Activated T-cell treated with anti-CD3 and anti-CD28 coated beads, Interleukin-2, amount 50 U/mL, for 72 hours (primary cell): ENCODE measurements at places on chromosomes 3 and 15. TPM values are rescaled to one million over a fixed set of nuclear protein-coding genes. Genes with fewer than 3 reads are reported as not detected.

The HDC gene
- total RNA-seq = 1.7 TPM

The DMXL2 gene
- total RNA-seq = 8.8 TPM

DNA sequence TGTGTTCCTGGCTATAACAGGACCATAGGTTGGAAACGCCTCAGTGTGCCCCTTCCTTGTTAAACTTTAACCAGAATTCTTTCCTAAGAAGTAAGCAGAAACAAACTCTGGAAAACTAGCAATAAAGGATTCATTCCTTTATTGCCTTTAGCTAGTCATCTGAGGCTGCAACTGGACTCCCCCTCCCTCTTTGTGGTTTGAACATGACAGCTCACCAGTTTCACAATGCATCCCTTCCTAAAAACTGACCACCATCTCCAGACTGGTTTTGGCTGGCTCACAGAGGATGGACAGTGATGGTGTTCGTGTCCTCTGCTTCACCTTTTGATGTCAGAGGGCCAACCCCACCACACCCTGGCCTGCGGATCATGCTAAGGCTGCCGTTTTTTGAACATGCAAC lies 27.9 kb upstream of the TGFBR2 start:
- peaks cover 27% of the 10 kb centered on the region for H3K4me1 ChIP-seq
- no peaks in the 10 kb centered on the region for H3K27me3 ChIP-seq
- H3K36me3 ChIP-seq = no peaks in the 10 kb centered on the region

The APOD gene
- total RNA-seq = 4.3 TPM

The GABRA5 gene
- total RNA-seq = not detected

The LRRIQ4 gene
- not detected for total RNA-seq

DNA sequence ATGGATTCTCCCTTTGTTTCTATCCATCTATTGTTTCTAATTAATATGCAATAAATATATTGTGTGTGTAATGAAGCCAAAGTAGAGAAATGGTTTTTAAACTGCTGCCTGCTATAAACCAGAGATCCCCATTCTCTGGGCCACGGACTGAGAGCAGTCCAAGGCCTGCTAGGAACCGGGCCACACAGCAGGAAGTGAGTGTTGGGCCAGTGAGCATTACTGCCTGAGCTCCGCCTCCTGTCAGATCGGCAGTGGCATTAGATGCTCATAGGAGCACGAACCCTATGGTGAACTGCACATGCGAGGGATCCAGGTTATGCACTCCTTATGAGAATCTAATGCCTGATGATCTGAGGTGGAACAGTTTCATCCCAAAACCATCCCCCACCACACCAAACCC lies 85.2 kb upstream of the POMGNT2 start:
- no peak overlapping the region for H3K27ac ChIP-seq
- no peak for DNase-seq
- peaks cover 41% of the 10 kb centered on the region for H3K4me1 ChIP-seq
- peaks cover 3% of the 10 kb centered on the region for H3K36me3 ChIP-seq
- H3K27me3 ChIP-seq = no peaks in the 10 kb centered on the region
- H3K4me3 ChIP-seq = no peak overlapping the region

The TWF2 gene
- total RNA-seq = 133 TPM

DNA sequence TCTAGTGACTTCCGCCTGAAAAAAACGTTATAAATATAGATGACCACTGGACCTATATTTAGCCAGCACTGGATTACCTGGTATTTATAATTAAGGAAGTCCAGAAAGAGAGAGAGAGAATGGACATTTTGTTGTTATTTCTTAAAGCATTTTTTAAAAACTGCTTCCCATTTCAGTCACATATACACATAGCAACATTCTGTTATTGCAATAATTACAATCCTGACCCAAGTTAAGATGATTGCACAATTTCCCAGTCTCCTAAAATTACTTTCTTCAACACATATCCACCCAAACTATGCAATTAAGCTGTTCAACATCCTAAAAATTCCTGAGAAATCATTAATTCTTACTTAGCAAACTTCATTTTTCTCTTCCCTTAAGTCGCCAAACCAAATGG lies 37.7 kb downstream of the PCSK6 start:
- peaks cover 7% of the 10 kb centered on the region for H3K4me1 ChIP-seq
- no peak overlapping the region for H3K4me3 ChIP-seq
- peaks cover 25% of the 10 kb centered on the region for H3K27me3 ChIP-seq
- no peaks in the 10 kb centered on the region for H3K36me3 ChIP-seq

DNA sequence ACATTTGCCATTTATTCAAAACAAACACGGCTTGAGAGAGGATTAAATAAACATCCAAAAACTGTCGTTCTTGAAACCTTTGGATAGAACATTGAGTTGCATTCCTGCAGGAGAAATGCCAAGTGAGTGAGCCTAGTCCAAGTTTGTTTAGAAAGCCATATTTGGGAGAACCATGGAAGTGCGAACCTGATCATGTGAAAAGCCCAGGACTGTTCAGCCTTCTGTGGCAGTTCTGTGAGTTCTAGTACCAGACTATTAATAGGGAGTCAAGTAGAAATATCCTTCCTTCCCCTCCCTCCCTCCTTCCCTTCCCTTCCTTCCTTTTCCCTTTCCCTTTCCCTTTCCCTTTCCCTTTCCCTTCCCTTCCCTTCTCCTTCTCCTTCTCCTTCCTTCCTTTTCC lies 470.4 kb downstream of the LPP start:
- H3K4me3 ChIP-seq = no peak overlapping the region
- DNase-seq = no peak
- H3K27ac ChIP-seq = no peak overlapping the region
- H3K36me3 ChIP-seq = peaks cover 8% of the 10 kb centered on the region

The P3H2 gene
- not detected for total RNA-seq

- DNase-seq = no peak
- H3K27ac ChIP-seq = no peak overlapping the region
- peaks cover 5% of the 10 kb centered on the region for H3K4me1 ChIP-seq
These were observed 433.3 kb downstream of the RAP2B start for GRCh38 chr3:153595186-153595815.

DNA sequence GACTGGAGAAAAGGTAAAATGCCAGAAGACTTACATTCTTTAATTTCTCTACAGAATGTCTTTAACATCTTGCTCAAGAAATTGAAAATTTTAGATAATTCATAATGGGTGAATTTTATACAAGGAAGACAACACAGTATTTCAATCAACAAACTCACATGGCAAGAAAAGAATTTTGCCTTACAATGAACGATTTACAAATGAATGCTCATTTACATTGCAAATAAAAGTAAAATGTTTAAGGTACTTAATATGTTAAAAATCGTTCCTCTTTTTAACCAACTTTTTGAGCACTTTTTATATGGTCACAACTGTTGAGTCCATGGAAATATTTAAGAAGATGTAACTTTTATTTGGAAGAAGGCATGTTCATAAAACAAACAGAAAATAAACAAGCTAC lies 174.8 kb upstream of the UBE2E2 start:
- no peak for DNase-seq
- H3K4me1 ChIP-seq = no peaks in the 10 kb centered on the region
- no peaks in the 10 kb centered on the region for H3K36me3 ChIP-seq
- no peaks in the 10 kb centered on the region for H3K27me3 ChIP-seq
- H3K27ac ChIP-seq = no peak overlapping the region

The APBA2 gene
- total RNA-seq = 9.8 TPM

The CERS3 gene
- total RNA-seq = 2.2 TPM

GRCh38 chr15:74723754-74724334 lies 1.5 kb downstream of the CYP1A1 start:
- peaks cover 19% of the 10 kb centered on the region for H3K4me1 ChIP-seq
- H3K4me3 ChIP-seq = peak overlapping the region; percentile 11
- peak; percentile 16 for DNase-seq
- peaks cover 19% of the 10 kb centered on the region for H3K27me3 ChIP-seq
- no peaks in the 10 kb centered on the region for H3K36me3 ChIP-seq

DNA sequence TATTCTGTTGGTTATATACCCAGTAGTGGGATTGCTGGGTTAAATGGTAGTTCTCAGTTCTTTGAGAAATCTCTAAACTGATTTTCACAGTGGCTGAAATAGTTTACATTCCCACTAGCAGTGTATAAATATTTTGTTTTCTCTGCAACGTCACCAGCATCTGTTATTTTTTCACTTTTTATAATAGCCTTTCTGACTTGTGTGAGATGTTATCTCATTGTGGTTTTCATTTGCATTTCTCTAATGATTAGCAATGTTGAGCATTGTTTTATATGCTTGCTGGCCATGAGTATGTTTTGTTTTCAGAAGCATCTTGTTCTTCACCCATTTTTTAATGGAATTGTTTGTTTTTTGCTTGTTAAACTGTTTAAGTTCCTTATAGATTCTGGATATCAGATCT lies 612.7 kb upstream of the SGO1 start:
- H3K4me3 ChIP-seq = no peak overlapping the region
- H3K4me1 ChIP-seq = no peaks in the 10 kb centered on the region
- H3K27ac ChIP-seq = no peak overlapping the region
- no peaks in the 10 kb centered on the region for H3K27me3 ChIP-seq

The LSAMP gene
- total RNA-seq = not detected

- H3K27ac ChIP-seq = peak overlapping the region; percentile 83
- H3K36me3 ChIP-seq = peaks cover 17% of the 10 kb centered on the region
- DNase-seq = no peak
- H3K4me3 ChIP-seq = no peak overlapping the region
- peaks cover 58% of the 10 kb centered on the region for H3K4me1 ChIP-seq
These were observed 46.8 kb downstream of the GLB1 start for GRCh38 chr3:33050071-33050653.

The MYO5C gene
- 0.69 TPM for total RNA-seq

The THBS1 gene
- total RNA-seq = 1.3 TPM

The TM4SF18 gene
- total RNA-seq = not detected

- H3K27me3 ChIP-seq = no peaks in the 10 kb centered on the region
- peaks cover 39% of the 10 kb centered on the region for H3K4me1 ChIP-seq
These were observed 16.0 kb downstream of the DZIP3 start for GRCh38 chr3:108605491-108605890.

DNA sequence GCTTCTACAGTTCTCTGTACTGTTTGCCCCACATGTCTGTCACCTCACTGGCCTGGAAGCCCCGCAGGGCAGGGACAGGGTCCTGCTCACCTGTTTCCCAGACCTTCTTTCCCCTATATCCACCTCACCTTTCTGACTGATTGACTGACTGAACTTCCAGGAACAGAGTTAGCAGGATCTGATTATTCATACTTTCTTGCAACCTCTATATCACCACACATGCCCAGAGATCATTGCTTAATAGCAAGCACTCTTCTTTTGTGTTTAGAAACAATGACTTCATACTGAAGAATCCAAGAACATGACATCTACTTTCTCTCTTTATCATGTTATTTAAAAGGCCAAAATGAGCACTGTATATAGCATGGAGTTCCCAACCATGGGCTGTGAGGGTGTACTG lies 18.0 kb upstream of the CLEC3B start:
- no peak overlapping the region for H3K4me3 ChIP-seq
- no peaks in the 10 kb centered on the region for H3K27me3 ChIP-seq
- H3K4me1 ChIP-seq = peaks cover 19% of the 10 kb centered on the region
- peaks cover 12% of the 10 kb centered on the region for H3K36me3 ChIP-seq

DNA sequence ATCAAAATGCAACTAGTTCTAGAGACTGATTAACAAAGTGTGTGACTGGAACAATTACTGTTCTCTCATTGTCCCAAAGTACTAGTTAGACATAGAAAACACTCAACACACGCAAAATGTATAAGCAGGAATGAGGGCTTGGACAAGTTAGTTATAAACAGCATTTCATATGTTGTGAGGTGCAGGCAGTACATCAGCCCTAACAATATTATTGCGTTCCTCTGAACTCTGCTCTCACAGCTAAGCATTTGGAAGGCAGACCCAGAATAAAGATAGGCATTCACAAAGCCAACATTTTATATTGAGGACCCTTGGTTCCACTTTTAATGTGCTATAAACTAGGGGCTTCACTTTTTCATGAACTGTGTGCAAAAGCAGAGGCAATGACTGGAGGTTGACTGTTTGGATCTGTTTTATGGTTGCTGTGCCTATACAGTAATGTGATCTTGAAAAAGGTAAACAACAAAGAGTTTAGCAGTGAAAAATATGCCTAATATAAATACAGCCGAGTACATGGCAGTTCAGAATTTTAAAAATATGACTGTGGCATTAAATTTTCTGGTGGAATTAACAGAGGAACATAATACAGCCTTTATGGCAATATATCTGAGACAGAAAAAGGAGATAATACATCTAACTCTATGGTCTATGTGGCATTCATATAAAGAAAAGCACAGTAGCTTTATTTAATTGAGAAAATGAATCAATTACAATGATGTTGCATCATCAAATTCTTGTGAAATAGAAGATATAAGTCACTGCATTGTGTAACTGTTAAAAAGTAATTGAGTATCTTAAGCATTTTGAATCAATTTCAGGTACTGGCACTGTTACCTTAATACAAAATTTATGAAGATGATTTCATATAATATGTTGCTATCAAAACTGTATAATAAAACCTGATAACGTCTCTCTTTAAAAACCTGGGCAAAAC lies 80.0 kb upstream of the SKOR1 start:
- peaks cover 73% of the 10 kb centered on the region for H3K4me1 ChIP-seq
- peak overlapping the region; percentile 88 for H3K27ac ChIP-seq
- no peaks in the 10 kb centered on the region for H3K27me3 ChIP-seq
- DNase-seq = no peak
- peak overlapping the region; percentile 61 for H3K4me3 ChIP-seq
- H3K36me3 ChIP-seq = peaks cover 2% of the 10 kb centered on the region

DNA sequence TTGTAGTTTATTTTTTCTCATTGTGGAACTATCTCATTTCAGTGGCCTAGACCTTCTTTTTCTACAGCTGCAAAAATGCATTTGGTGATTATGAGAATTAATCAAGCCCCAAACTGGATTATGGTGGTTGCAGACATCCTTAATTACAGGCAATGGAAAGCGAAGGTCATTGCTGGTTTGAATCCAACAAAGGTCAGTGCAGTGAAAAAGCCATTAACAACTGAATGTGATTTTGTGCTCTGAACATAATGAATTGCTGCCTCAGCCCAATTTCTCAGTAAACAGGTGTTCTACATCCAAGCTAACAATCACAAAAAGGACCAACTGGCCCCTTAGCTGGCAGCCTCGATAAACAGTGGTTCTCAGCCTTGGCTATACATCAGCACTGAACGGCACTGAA lies 260.1 kb upstream of the DPPA4 start:
- H3K36me3 ChIP-seq = peaks cover 3% of the 10 kb centered on the region
- H3K27me3 ChIP-seq = no peaks in the 10 kb centered on the region
- H3K27ac ChIP-seq = no peak overlapping the region
- DNase-seq = no peak
- H3K4me1 ChIP-seq = no peaks in the 10 kb centered on the region

DNA sequence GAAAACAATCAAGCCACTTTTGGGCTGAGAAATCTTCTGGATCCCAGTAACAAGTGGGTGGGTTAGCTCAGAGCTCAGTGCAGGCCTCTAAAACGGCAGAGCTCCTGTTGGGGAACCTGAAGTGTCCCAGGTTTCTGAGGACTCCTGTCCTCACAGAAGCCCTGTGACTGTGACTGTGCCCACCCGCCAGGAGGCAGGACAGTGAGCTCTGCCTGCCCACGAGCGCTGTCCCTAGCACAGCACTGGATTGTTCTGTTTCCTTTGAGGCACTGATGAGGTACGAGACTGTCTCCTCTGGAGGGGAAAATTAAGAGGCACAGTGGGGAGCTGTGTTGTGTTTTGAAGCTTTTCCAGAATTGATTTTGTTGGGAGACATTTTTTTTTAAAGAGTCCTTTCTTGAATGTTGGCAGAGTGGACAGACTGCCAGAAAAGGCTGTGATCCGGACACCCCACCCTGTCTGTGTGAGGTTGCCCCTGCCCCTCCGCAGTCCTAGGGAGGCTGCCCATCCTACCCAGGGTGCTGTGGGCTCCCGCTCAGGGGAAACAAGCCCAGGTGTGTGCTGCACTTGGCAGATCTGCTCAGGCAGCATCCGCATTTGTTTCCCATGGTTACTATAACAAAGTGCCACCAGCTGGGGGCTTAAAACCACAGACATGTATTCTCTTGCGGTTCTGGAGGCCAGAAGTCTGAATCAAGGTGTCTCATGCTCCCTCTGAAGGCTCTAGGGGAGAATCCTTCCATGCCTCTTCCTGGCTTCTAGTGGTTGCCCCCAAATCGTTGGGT lies 66.6 kb upstream of the LARS2 start:
- H3K27ac ChIP-seq = no peak overlapping the region
- H3K27me3 ChIP-seq = peaks cover 20% of the 10 kb centered on the region
- no peak overlapping the region for H3K4me3 ChIP-seq
- no peaks in the 10 kb centered on the region for H3K4me1 ChIP-seq
- DNase-seq = no peak
- H3K36me3 ChIP-seq = no peaks in the 10 kb centered on the region

The ALG1L2 gene
- not detected for total RNA-seq
